Aorta (tissue), 5 donors: ENCODE measurements at places on chromosomes 1 and 21. TPM values are rescaled to one million over a fixed set of nuclear protein-coding genes. Genes with fewer than 3 reads are reported as not detected.

- DNase-seq = no peak
Measured at GRCh38 chr1:232725305-232726047, 79.7 kb upstream of the MAP10 start.

DNA sequence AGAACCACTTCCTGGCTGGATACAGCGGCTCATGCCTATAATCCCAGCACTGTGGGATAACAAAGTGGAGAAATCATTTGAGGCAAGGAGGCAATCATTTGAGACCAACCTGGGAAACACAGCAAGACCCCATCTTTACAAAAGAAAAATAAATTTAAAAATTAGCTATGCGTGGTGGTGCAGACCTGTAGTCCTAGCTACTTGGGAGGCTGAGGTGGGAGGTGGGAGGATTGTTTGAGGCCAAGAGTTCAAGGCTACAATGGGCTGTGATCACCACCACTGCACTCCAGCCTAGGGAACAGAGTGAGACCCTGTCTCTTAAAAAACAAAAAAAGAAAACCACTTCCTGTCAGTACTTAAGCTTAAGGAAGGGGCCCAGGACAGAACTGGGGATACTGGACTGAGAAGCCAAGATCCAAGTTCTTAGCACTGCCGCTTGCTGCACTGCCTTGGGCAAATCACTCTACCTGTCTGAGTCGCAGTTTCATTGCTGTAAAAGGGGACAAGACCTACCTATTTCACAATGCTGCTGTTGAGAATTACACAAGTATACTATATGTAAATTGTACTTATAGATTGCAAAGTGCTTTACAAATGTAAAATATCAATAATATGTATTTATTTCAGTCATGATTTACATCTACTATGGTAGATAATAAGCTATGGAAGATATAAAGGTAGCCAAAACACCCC lies 154.9 kb downstream of the RERE start:
- no peak for DNase-seq

DNA sequence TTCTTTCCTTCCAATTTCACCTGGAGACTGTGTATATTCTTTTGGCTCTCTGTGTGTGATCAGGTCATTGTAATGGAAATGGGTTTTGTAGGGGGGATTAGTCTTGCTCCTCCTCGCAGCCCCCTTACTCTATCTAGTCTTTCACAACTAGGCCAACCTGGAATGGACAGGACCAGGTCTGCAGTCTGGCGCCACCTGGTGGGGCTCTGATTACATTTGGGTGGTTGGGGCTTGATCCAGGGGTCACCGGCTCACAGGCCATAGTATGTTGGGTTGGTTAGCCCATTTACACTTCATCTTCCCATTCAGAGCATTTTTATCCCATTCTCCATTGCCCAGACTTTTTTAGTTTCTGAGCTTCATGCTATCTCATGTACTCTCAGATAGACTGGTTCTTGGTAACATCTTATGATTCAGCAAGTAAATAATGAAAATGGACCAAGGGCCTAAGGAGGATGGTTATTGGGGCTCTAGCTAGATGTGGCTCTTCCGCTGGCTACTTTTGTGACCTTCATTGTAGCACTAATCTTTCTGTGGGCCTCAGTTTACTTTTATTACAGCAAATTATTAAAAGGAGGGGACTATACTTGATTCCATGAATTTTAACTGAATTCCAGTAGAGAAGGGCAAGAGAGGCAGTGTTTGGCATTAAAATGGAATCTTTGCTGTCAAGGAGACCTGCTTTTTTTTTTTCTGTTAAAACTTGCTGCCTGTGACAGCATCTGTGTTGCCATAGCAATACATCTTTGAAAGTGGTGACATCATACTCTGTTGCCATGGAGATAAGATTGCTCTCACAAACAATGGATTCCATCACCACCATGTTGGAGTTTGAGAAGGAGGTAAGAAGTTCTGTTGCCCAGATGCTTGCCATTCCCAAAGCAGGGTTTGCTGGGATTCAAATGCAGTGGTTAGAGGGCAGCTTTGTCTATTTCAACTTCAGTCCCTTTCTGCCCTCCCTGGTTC lies 150.1 kb downstream of the PLXNA2 start:
- DNase-seq = peak; percentile 76

OR2T33 gene
- total RNA-seq = not detected

- no peak for DNase-seq
Measured at GRCh38 chr1:12372180-12372579, 142.3 kb downstream of the VPS13D start.

DNA sequence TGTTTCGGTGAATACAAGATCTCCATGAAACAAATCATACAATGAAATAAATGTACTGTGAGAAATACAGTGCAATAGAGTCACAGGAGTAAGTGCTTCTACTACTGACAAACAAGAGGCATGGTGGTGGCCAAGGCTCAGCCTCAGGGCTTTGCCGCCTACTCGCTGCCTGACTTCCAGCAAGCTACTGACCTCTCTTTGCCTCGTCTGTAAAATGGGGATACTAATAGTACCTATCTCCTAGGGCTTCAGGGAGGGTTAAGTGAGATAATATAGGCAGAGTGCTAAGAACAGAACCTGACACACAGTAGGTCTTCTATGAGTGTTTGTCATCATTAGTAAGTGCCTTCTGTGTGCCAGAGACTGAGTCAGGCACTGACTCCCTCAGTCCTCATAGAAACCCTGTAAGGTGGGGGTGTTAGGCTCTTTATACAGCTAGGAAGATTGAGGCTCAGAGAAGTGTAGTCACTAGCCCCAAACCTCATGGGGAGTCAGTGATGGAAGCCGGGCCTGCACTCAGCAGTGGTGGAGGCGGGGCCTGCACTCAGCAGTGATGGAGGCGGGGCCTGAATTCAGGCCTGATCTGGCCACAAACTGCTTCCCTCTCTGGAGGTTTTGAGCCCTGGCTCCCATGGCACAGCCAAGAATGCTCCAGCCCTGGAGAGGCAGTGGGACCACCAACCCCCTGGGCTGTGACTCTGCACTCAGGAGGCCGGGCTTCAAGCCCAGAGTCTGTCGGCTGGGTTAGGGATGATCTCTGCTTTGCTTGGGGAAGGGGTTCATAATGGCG lies 6.8 kb downstream of the BSND start:
- DNase-seq = peak; percentile 3

DNA sequence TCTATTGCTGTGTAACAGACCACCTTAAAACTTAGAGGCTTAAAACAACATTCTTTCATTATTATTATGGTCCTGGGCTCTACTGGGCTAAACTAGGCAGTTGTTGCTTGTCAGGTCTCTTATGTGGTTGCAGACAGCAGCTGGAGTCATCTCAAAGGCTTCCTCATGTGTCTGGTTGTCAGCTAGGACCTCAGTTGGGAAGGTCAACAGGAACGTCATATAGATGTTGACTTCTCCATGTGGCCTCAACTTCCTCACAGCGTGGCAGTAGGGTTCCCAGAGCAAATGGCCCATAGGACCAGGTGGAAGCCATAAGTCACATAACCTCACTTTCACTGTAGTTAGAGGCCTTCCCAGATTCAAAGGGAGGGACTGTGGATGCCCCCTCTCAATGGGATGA lies 15.4 kb upstream of the MEF2D start:
- DNase-seq = no peak

OR2T11 gene
- not detected for total RNA-seq

GRCh38 chr1:36539526-36539925 lies 56.8 kb upstream of the CSF3R start:
- no peak for DNase-seq

DNA sequence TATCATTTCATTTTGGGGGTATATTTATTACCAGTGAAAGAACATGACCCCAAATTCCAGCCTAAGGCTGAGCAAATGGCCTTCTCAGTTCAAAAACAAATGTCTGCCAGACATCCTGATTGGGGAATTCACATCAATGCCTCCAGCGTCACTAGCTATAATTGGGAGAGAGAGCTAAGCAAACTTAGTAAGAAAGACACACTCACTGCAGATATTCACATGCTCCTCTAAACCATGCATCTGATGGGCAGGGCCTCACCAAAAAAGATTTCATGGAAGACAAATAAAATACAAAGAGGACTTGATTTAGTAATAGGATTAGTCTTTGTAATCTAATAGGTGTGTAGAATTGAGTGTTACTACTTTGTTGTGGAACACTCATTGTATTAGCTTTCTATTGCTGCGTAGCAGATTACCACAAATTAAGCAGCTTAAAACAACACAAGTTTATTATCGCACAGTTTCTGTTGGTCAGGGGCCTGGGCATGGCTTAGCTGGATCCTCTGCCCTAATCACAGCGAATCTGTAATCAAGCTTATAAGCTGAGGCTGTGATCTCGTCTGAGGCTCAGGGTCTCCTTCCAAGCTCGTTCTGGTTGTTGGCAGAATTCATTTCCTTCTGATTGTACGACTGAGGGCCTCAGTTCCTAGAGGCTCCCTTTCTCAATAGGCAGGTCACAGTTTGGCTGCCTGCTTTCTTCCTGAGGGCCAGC lies 243.0 kb downstream of the PBX1 start:
- no peak for DNase-seq

DNA sequence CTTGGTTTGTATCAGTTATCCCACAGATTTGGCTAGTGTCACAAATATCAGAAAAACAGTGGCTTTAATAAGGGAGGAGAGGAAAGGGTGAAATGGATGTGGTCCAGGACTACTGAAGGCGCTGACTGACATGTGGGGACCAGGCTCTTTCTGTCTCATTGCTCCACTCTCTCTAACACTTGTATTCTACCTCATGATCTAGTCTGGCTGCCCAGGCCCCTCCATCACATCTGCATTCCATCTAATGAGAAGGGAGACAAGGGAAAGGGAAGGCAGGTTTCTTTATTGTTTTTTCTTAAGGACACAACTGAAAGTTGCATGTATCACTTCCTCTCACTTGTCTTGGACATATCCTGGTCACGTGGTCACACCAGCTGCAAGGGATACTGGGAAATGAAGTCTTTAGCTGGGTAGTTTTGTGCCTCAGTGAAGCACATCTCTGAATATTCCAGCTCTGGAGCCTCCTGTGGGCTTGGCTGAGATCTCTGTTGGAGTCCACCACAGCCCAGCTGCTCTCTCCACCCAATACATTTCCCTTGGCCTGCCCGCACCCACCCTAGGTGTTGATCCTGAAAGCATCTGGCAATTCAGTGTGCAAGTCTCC lies 42.0 kb upstream of the PADI2 start:
- no peak for DNase-seq

DNA sequence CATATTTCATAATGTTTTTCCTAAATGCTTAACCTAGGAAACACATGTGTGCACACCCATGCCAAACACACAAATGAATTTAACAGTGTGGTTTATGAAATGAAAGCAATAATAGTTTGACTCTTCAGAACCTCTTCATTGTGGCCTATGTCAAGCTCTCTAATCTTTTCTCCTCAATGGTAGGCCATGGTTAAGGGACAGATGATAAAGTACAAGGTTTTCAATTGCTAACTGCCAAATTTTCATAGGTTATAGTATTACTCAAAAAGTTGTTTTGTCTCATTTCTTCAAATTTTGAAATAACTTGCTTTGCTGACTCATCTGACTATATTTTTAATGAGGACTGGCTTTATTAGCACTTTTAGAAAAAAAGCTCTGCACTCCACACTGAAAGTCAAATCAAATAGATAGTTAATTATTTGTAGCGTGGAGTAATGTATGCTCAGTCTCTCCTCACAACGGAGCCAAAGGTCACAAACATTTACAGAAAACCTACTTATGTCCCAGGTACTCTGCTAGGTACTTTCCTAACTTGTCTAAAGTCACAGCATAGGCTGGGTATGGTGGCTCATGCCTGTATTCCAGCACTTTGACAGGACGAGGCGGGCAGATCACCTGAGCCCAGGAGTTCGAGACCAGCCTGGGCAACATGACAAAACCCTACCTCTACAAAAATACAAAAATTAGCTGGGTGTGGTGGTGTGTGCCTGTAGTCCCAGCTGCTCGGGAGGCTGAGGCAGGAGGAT lies 3.0 kb upstream of the ADCY10 start:
- DNase-seq = no peak

RBM34 gene
- 51.8 TPM for total RNA-seq

- DNase-seq = no peak
Measured at GRCh38 chr1:202264300-202264699, 70.7 kb downstream of the LGR6 start.

- no peak for DNase-seq
Measured at GRCh38 chr21:24903994-24904635, 703.2 kb downstream of the MRPL39 start.

DNA sequence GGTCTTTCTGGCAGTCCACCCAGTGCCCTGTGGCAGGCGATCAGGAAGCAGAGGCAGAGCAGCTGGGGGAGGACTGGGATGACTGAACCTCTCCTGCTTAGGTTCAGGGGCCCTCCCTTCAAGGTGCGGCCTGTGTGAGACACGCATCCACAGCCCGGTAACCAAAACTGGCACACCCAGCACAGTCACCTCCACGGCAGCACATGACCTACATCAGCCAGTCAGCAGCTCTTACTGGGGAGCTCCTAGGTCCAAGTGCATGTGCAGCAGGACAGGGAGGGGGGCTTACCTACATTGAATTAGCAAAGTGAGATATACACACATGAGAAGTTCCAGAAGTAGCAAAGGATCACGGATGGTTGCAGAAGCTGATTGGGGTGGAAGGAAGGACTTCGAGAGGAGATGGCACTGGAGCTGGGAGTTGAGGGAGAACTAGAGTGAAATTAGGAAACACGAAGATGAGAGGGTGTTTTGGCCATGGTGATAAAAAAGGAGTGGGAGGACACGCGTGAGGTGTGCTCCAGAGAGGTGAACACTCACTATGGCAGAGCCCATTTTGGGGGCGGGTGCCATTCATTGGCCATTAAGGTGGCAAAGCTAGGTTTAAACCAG lies 51.4 kb upstream of the IRF2BP2 start:
- no peak for DNase-seq

- DNase-seq = no peak
Measured at GRCh38 chr1:61647142-61647541, 77.8 kb downstream of the TM2D1 start.
